ENCODE measurements at places on chromosomes 6 and 20.

DNA sequence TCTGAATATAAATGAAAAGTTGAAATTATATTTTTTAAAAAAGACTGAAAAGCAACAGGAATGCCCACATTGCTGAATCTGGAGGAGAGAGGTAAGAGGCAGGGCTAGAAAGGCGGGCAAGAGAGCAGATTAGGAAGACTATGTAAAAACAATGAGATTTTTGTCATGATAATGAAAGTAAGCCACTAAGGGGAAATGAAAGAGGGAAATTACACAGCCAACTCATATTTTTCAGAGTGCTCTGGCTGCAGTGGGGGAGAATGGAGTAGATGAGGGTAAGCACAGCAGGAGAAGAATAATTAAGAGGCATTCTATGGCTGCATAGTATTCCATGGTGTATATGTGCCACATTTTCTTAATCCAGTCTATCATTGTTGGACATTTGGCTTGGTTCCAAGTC, 281.9 kb downstream of the PKHD1 start:
- DNase-seq, result no peak

DNA sequence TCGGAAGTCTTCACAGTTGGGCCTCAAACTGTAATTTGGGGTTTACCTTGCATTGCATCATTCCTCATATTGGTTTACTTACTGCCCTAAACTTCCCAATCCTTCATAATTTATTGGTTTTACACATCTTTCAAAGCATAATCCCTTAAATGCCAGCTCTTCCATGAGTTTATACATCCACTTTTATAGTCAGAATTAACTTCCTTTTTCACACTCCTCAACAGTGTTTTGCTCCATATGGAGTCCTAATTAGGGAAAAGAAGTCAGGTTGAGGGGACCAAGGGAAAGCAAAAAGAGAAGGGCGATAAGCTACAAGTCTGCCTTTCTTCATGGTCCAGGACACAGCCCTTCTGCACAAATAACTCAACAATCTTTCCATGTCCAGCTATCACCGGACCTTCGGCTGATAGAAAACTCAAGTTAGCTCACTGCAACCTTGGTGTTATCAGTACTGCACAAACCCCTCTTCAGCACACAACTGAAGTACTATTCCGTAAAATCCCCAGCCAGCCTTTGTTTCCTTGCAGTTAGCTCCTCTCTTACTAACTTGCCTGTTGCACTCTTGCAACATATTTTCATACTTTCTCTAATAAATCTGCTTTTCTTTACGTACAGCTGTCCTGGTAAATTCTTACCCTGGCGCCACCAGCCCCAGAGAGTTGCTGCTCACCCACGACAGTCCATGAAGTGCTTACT, 2.0 kb downstream of the EEF1E1 start:
- no peak for DNase-seq

DNA sequence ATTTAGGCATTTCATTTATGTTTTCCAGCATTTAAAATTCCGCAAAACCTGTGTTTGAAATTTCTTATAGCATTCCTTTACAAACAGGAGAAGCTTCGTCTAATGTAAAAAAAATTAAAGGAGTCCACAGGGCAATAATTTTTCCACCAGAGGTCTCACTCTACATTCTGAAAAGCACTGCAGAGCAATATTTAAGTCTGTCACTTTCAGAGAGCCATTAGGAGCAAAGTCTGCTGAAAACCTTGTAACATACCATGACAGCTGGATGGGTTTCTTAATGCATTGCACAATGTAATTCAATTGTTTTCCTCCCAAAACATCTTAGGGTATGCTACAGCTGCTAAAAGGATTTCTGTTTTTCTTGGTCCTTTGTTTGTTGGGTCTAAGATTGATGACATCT, 18.0 kb downstream of the BAG2 start:
- DNase-seq, result peak; percentile 54

- DNase-seq, result no peak
Observed at GRCh38 chr6:829656-830055, 136.7 kb upstream of the EXOC2 start.

- no peak for DNase-seq
Observed at GRCh38 chr20:43961541-43962471, 47.2 kb downstream of the TOX2 start.

DNA sequence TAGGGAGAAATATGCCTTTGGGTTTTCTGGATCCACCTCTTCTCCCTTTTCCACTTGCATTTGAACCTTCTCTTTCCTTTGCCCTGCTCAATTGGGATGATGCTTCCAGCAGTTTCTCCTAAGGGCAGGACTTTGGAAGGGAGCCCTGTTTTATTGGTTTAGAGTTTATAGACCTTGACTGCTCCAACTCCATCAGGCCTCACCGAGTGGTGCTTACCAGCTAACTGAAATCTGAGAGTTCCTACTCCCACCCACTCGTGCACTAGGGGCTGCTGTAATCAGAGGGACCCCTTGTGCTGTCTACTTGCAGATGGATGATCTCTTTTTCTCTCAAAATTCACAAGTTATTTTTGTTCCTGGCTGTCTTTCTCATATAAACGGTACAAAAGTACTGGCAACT, 121.3 kb upstream of the SLC22A16 start:
- DNase-seq, result no peak

DNA sequence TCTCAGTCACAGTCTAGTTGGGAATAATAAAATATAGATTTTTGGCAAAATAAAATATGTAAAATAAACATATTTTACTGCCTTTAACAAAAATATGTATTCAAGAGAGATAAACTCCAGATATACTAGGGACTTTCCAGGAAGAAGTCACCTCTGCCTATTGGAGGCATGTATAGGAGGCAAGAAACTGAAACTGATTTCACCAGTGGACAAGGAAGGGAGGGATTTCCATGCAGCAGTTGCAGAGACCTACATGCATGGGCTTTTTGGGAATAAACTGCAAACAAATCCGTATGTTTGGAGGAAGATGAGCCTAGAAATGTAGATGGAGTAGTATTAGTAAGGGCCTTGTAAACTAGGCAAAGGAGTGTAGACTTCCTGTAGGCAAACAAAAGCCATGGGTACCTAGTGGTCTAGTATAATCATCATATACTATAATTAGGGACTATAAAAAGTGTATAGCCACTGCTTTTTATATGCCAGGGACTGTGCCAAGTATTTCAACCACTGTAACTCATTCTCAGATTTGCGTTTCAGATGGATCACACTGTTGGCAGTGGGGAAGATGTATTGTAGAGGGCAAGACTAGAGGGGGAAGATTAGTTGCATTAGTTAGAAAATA, 38.9 kb downstream of the CD109 start:
- DNase-seq, result no peak

DNA sequence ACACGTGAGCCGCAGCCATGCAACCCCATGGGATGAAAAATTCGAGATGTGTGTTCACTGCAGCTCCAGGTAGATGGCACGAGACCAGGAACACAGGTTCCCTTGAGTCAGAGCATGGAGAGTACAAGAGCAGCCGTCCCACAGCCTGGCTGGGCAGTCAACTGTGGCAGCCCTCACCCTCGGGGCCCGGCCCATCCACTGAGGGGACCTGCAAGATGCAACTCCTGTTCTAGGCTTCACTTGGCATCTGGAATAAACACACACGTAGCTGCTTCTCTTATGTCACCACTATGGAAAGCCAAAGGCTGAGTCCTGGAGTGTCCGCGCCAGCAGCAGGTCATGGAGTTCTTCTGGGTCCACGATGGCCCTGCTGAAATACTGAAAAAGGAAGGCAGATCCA, 77.0 kb downstream of the WDR27 start:
- DNase-seq, result no peak

DNA sequence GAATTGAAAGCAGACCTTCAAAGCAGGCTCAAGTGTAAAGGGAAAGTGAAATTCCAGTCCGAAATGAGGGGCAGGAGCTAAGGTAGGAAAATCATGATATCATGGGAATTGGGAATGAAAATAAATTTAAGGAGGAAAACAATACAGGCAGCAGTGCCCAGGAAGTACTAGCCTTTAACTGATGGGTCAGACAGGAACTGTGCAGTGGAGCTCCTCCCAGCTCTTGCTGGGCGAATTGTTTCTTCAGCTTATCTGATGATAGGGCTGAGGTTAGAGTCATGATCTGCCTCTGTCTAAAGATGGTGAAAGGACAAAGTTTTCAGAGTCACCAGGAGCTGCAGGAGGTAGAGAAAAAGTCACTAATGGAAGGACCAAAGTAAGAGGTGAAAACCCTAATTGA, 457.9 kb upstream of the PTCHD4 start:
- no peak for DNase-seq

DNA sequence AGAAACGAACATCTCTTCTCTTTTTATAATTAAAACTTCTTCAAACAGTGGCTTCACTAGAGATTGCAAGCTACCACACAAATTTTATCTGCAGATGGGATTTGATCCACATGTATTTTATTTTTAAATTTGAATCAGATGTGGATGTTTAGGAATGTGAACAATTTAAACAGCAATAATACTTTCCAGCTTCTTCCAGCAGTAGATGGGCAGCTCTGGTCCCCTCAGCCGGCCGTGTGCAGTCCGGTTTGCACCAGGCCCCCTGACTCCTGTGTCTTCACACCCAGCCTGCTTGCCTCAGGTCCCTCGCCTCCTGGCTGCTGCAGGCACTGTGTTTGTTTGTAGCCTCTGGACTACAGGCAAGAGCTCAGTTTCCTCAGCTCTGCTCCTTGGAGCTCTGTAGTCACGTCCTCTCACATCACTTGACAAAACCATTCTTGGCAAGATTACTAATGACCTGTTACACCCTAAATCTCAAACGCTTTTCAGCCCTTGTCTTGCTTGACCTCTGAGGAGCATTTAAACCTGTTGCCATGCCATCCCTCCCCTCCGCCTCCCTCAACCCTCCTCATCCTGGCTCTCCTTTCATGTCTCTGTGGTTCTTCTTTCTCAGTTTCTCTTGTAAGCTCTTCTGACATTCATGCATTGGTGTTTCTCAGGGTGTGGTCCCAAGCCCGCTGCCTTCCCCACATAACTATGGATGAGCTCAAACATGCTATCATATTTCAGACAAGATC, 13.2 kb upstream of the ZBTB24 start:
- no peak for DNase-seq

DNA sequence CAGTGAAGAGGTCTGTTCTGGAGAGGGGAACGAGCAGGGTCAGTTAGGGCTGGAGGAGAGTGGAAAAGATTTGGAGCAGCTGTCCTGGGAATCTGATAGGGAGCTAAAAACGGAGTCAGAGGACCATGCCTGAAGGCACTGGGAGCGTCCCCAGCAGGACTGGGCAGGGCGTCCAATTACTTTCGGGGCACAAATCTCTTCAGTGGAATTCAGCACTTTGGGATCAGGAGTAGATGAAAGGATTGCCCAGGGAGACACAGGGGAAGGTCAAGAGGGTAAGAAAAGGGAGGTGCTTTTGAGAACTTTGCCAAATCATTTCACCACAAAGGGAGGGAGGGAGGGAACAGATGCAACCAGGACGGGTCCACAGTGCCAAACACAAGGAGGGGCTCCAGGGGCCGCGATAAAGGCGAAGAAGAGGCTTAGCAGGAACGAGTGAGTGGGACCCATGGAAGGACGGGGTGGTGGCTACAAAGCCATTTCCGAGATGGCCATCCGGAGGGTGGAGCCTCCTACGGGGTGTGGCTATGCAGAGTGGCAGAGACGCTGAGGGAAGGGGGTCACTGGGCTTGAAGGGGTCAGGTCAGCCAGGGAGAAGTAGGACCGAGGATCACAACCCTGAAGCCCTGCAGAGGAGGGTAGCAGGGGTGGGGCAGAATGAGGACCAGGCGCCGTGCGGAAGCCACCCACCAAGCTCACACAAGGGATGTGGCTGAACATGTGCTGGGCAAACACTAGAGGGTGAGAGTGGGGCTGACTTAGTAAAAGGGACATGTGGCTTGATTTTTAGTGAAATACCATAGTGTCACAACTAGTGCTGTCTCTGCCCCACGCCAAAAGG, 180.0 kb upstream of the RREB1 start:
- DNase-seq, result peak; percentile 18

GRCh38 chr6:145423936-145424335, 311.4 kb downstream of the EPM2A start:
- no peak for DNase-seq

DNA sequence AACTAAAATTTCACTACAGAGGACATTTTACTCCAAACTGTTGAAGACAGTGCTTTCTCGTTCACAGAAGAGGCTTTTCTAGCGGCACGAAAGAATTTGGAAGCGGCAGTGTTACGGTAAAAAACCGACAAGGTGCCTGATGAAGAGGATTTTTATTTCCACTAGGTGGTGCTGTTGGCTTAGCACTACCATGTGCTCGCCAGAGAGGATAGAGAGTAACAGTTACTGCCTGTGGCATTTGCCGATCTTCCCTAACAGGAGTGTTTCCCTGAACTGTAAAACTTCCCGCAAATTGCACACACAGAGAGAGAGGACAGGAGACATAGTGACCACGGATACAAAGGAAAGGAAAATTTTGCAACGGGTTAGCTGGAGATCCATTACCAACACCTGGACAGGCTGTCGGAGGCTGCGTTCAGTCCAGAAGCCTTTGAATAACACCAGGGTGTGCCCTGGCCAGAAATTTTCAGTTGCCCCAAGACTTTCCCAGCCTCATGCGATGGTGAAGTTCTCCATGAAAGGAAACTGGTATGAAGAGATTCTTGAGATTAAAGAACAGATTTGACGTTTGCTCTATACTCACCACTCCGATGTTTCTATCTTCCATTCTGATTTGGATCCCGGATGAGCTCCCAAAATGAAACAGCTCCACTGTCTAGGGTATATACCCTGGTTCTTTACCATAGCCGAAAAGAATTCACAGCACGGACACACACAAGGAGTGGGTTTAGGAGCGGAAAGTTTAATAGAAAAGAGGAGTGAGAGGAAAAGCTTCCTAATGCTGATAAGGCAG, 48.1 kb downstream of the HLA-DPB1 start:
- peak; percentile 74 for DNase-seq

GRCh38 chr6:144954241-144954556, 669.1 kb downstream of the UTRN start:
- DNase-seq, result no peak

DNA sequence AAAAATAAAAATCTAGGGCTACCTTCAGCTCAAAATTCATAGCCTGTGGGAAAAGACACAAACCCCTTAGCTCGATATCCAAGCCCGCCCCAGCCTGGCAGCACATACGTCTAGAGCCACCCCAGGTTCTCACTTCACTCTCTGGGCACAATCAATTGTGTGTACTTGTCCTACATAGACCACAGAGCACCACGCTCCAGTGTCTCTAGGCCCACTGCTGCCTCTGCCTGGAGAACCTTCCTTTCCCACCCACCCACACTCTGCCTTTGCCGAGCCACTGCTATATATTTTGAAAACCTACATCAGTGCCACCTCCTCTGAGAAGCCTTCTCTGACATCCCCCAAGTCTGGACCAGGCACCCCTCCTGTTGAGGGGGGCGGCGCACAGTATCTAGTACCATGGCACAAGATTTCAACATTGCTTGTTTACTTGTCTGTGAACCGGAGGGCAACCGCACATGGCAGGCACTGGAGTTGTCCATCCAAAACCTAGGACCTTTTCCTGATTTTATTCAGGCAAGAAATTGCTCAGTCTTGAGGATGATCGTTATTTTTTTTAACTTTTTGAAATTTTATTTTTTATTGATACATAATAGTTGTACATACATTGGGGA, 141.5 kb downstream of the UNC5CL start:
- DNase-seq, result no peak

GRCh38 chr6:105193647-105194046, 13.8 kb upstream of the POPDC3 start:
- no peak for DNase-seq

Data from Kasumi-1 (cell line).